ENCODE measurements at places on chromosomes 2 and 18.

DNA sequence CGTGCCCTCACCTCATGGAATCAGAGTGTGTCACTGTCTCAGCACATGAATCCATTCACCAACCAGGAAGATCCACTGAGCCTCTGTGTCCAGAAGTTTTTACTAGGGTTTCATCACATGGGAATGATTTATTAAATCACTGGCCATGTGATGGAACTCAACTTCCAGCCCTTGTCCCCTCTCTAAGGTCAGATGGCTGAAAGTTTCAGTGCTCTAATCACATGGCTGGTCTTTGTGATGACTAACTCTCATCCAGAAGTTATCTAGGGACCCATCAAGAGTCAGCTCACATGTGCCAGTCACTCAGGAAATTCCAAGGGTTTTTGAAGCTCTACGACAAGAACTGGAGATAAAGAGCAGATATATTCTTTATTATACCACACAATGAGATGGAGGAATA lies 140.5 kb upstream of the GYPC start:
- no peak for DNase-seq

GRCh38 chr2:9099341-9099751 lies 95.9 kb upstream of the MBOAT2 start:
- DNase-seq: peak; percentile 23

GRCh38 chr2:85472261-85472660 lies 53.7 kb downstream of the SH2D6 start:
- DNase-seq: no peak

DNA sequence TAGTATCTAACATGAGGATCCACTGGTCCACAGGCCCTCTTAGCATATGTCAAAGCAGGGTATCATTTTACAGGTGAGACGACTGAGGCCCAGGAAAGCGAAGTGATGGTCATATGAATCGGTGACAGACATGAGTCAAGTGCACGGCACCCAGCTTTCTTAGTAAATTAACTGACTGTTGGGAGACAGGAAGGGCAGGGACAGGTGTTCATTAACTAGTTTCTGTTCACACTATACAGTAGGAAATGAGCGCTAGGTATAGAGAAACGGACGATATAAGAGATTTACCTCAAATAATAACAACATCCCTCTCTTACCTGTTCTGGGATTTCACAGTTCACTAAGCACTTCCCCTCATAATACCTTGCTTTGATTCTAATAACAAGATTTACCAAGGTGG lies 1.7 kb upstream of the SMARCAL1 start:
- no peak for DNase-seq

- peak; percentile 65 for DNase-seq
These were observed 1.1 kb downstream of the MREG start for GRCh38 chr2:216012133-216012829.

DNA sequence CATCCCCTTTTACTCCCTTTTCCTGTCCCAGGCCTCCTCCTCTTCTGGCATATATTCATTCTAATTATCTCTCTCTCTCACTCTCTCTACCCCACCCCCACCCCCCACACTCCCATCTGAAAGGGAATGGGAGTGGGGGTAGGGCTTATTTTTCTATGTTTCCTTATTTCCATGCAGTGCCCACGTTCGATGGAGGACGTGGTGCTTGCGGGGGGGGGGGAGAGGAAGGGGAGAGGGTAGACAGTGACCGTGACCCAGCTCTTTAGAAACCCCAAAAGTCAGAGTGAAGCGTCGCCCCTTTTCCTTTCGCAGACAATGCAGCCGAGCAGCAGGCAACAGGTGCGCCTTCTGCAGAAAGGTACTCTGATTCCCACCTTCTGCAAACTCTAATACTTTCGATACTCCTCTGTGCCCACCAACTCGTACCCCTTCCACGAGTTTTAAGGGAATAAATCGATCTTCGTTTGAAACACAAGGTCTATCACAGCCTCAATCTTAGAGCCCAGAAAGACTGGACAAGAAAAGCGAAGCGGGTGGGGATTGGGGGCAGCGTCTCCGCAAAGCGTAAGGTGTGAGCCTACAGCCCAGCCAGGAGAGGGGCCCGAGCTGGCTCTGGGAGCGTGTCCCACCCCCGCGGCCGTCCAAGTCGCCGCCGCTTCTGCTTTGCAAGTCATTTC lies 891 bp upstream of the NR4A2 start:
- DNase-seq: no peak

DNA sequence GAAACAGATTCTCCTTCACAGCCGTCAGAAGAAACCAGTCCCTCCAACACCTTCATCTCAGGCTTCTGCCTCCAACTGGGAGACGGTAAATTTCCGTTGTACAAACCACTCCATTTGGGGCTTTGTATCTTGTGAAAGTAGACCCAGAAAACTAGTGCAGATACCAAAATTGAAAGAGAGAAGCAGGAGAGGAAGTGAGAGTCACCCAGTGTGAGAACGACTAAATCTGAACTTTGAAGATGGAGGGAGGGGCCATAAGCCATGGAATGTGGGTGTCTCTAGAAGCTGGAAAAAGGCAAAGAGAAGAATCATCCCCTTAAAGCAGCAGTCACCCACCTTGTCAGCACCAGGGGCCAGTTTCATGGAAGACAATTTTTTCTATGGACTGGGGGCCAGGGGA lies 88.3 kb upstream of the LRATD1 start:
- DNase-seq: no peak

GRCh38 chr2:62197925-62198633 lies 2.2 kb downstream of the B3GNT2 start:
- no peak for DNase-seq

DNA sequence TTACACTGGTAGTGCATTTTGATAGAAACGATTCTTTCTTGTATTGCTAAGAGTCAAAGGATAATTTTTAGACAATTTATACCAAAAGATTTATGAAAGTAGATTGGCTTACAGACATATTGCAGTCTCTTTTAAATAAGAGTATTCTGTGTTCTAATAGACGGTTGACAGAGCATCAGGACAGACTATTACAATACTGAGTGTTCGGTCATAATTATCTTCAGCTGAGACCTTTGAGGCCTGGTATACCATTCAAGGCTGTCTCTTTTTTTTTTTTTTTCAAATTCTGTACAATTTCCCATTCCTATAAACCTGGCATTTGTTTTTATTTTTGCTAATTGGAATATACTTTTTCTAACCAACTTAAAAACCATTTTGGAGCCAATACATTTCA lies 140.6 kb upstream of the NOSTRIN start:
- no peak for DNase-seq
